Smooth muscle cell of bladder (primary cell): ENCODE measurements at places on chromosomes 1 and 21. TPM values are rescaled to one million over a fixed set of nuclear protein-coding genes. Genes with fewer than 3 reads are reported as not detected.

The PRAMEF1 gene
- total RNA-seq = not detected in 2 replicates

The GTF2B gene
- total RNA-seq = 41.1 and 43.8 TPM in 2 replicates

The SLC22A15 gene
- total RNA-seq = 6.8 and 10.5 TPM in 2 replicates

The SPAG17 gene
- total RNA-seq = under 0.01 and 0.37 TPM in 2 replicates

The POFUT2 gene
- total RNA-seq = 49.2 and 67.2 TPM in 2 replicates

The NUF2 gene
- total RNA-seq = 0.92 and 1.3 TPM in 2 replicates

The RGSL1 gene
- not detected in 2 replicates for total RNA-seq

The UBL4B gene
- not detected in 2 replicates for total RNA-seq

The AK5 gene
- 14.0 and 16.9 TPM in 2 replicates for total RNA-seq

The HTR6 gene
- not detected in 2 replicates for total RNA-seq

The ASPM gene
- total RNA-seq = 6.1 and 7.6 TPM in 2 replicates

The SPRR4 gene
- not detected in 2 replicates for total RNA-seq

The SMPDL3B gene
- under 0.01 TPM in 1 of 2 replicates, not detected in the other for total RNA-seq
